CD4-positive, alpha-beta T cell treated with Interleukin-15 for 1 hour (primary cell): ENCODE measurements at places on chromosomes 3 and 15.

DNA sequence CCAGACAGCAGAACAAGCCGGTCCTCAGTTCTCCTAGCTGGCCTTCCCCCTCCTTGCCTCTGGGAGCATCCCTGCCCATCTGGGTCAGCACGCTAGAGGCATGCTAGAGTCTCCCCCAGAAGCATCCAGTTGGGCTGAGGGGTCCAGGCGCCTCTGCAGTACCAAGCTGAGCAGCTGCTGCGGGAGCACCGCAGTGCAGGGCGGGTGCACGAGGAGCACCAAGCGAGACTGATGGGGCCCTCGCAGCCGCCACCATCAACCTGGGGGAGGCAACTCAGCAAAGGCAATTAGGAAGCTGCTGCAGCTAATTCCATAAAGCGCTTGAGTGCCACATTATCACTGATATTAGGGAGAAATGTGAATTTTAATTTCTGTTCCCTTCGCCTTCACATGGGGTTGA lies 12.4 kb downstream of the CACNA2D3 start:
- DNase-seq, result no peak

GRCh38 chr3:150221904-150222523 lies 186.1 kb upstream of the TSC22D2 start:
- DNase-seq, result no peak

DNA sequence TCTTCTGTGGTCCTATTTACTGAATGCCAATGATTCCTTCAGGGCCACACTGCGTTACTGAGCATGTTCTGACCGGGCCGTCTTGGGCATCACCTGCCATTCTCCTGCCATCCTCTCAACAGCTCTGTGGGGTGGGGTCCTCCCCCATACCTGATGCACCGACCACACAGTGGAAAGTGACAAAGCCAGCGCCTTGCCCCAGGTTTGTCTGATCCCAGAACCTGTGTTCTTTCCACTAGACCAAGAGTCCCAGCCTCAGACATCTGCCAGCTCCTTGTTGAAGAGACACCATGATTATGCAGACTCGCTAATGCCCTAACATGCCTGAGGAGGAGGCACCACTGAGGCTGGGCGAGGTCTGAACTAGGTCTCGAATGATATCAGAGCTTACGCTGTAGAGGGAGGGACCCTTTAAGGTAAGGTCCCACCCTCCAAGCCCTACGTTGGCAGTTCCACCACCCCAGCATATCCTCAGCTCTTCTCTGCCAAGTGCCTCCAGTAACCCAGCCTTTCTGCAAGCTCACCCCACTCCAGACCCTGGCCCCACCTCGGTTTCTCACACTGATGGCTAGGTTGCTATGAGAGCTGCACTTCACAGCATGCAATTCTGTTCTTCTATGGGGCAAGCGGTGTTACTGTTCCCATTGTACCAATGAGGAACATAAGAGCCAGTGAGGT lies 29.8 kb upstream of the PLXNA1 start:
- no peak for DNase-seq

DNA sequence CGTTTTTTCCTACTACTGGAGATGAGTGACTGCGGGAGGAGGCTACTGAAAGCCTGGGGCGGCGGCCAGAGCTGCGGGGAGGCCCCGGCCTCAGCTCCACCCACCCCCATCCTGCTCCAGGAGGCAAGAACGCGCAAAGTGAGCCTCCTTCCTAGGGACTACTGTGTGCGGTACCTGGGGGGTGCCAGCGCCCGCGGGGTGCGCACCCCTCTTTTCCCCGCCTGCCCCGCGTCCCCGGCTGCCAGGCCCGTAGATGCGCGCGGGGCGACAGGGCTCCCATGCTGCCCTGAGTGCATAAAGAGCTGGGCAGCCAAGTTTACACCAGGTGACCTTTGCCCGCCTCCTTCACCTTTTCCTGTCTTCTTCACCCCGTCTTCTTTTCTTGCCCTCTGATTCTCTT lies 2.5 kb upstream of the USF3 start:
- no peak for DNase-seq

DNA sequence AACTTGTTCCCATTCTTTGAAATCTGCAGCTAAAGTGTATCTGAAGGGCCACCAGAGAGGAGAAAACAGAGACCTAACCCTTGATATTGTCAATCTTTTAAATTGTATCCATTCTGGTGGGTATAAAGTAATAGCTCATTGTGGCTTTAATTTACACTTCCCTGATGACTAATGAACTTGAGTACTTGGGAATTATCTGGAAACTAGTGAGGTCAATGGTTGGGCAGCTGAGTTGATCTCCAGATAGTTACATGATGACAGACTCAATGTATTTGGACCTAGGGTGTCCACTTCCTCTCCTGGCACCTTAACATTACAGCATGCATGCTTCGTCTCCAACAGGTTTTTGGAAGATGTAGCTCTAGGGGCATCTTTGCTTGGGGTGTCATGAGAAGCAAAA lies 195.2 kb downstream of the PDCD6IP start:
- DNase-seq, result no peak

DNA sequence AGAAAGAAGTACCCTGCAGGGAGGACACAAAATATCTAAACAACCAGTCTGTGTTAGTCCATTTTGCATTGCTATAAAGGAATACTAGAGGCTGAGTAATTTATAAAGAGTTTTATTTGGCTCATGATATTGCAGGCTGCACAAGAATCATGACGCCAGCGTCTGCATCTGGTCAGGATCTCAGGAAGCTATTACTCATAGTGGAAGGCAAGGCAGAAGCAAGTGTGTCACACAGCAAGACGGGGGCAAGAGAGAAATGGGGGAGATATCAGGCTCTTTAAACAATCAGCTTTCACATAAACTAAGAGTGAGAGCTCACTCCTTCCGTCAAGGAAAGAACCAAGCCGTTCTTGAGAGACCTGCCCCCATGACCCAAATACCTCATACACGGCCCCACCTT lies 614.8 kb downstream of the ZIC1 start:
- DNase-seq, result no peak

DNA sequence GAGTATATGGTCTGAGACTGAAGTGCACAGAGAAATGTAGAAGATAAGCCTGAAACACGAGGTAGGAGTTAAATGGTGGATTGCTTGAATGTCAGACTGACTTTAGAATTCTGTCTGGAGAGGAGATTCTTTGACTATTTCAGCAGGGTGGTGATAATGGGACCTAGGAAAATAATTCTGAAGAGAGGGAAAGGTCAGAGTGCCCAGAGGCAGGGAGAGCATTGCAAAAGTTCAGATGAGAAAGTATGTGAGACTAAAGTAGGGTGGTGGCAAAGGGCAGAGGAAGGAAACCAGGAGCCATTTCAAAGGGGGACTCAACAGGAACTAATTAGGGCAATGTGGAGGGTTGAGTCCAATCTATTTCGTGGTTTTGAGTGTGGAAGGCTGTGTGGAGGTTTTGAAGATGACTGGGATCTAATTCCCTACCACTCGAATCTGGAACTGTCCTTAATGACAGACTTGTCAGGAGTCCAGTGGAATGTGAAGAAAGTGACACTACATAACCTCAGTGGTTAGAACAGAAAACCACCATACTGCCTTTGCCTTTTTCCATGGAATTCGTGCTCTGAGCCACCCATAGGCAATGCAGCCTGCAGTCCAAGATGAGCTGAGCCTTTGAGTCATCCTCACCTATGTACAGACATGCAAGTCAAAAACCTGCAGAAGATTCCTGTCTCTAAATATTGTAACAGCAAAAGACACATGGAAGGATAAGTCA lies 16.1 kb downstream of the CPOX start:
- no peak for DNase-seq

GRCh38 chr3:58151637-58152036 lies 59.1 kb downstream of the DNASE1L3 start:
- DNase-seq, result no peak

DNA sequence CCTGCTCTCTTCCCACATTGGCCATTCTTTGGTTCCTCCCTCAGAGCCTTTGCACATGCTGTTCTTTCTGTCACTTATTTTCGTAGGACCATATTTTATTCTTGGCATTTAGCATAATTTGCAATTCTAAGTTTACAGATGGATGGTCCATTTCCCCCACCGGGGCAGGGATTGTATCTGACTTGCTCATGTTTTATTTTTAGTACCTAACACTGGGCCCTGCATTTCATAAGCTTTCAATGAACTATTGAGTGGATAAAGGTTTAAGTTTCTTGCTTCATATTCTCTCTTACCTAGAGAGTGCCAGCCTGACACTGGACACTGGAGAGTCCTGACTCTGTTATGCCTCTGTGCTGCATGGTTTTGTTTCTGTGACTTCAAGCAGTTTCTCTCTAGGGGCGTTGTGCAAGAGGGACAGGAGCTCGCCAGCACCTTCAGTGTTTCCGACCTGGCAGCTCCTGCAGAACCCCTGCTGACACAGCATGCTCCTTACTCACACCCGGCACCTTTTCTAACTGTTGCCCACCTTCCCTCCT lies 87.4 kb downstream of the FLNB start:
- DNase-seq, result no peak

DNA sequence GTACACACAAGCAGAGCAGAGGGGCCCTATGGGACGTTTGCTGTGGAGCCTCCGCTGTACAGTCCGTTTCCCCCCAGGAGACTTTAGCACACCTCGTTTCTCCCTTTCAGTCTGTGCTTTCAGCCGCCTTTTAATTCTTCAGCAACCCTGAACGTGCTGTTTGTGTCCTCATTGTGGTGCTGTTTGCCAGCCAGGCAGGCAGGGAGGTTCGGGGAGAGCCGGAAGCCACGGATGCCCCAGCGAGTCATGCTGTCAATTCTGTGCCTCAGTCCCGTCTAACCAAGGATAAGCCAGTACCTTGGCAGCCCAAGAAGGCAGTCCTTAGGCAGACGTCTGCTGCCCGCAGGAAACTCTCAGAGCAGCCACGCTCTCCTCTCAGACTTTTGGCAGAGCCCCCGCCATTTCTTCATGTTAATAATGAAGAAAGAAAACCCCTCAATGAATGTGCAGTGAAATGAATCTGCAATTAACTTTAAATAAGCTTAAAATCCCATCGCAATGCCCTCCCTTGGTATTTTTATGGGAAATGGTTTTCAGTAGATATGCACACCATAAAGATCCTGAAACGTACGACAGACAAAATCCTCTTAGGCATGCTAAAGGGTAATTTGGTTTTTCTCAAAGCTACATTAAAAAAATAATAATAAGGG lies 158.6 kb downstream of the UACA start:
- DNase-seq, result no peak

GRCh38 chr3:194279701-194280360 lies 71.3 kb downstream of the CPN2 start:
- no peak for DNase-seq

DNA sequence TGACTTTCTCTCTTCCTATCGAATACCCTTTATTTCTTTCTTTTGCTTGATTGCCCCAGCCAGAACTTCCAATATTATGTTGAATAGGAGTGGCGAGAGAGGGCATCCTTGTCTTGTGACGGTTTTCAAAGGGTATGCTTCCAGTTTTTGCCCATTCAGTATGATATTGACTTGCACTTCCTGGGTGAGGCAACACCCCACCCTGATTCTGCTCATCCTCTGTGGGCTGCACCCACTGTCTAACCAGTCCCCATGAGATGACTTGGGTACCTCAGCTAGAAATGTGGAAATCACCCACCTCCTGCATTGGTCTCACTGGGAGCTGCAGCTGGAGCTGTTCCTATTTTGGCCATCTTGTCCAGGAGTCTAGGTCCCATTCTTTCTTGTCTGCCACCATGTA lies 44.8 kb upstream of the KCNH8 start:
- DNase-seq, result no peak

GRCh38 chr3:24440760-24441464 lies 53.7 kb downstream of the THRB start:
- DNase-seq, result no peak

- no peak for DNase-seq
Observed at GRCh38 chr3:16873872-16874271, 10.9 kb upstream of the PLCL2 start.

DNA sequence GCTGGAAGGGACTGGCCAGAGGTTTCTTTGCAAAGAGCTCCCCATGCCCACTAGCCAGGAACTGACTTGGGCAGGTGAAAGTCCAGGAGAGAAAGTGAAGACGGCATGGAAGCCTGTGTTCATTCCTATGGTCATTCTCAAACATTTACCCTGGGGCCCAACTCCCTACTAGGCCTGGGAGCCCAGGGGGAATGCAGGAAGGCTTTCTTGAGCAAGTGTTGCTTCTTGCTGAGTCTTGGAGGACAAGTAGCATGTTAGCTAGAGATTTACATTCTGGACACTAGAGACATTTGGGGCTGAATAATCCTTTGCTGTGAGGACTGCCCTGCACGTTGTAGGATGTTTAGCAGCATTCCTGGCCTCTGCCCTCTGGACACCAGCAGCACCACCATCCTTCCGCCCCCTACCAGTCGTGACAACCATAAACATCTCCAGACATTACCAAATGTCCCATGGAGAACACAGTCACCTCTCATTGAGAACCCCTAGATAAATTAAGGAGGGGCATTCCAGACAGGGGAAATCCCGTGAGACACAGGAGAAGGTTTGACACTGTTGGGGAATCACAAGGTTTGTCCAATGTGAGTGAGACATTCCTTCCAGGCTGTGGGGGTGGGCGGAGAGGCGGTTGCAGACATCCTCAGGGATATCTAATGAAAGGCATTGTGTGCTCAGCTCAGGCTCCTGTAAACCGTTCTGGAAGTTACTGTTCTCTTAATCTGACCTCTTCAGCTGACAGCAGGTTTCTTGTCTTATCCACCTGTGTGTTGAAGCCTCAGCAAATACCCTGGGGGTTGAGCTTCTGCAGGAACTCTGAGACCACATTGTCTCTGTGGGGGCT lies 236.2 kb downstream of the TLE3 start:
- DNase-seq, result no peak

- DNase-seq, result no peak
Observed at GRCh38 chr3:21405671-21406667, 345.0 kb downstream of the ZNF385D start.
